ENCODE measurements at places on chromosomes 16 and 17.

GRCh38 chr16:82071421-82071820 lies 36.4 kb downstream of the HSD17B2 start:
- DNase-seq: no peak

GRCh38 chr16:13436641-13437412 lies 483.1 kb upstream of the ERCC4 start:
- DNase-seq: no peak

DNA sequence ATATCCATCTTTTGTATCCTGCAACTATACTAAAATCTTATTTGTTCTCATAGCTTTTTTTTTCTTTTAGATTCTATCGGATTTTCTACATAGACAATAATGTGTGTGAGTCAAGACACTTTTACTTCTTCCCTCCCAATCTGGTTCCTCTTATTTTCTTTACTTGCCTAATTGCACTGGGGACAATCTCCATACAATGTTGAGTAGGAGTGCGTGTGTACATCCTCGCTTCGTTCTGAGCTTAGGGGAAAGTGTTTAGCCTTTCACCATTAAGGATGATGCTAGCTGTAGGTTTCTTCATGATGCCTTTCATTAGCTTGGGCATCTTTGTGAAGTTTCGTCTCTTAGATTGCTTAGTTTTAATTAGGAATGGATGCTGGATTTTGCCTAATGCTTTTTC lies 2.9 kb downstream of the SPATA32 start:
- no peak for DNase-seq

DNA sequence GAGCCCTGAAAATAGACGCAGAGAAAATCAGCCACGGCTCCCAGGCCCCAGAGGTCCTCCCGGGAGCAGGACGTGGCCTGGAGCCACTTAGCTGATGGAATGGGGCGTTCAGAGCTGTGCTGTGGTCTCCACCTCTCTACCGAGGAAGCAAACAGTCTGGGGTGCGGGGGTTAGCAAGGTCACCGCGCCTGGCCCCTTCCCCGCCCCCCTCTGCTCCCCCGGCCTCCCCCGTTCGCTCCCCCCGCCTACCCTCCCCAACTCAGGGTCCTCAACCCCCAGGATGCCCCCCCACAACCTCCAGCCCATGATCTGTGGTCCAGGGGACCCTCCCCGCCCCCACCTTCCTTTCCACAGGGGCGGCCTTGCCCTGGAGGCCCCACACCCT lies 20.6 kb upstream of the C1QTNF8 start:
- DNase-seq: no peak

DNA sequence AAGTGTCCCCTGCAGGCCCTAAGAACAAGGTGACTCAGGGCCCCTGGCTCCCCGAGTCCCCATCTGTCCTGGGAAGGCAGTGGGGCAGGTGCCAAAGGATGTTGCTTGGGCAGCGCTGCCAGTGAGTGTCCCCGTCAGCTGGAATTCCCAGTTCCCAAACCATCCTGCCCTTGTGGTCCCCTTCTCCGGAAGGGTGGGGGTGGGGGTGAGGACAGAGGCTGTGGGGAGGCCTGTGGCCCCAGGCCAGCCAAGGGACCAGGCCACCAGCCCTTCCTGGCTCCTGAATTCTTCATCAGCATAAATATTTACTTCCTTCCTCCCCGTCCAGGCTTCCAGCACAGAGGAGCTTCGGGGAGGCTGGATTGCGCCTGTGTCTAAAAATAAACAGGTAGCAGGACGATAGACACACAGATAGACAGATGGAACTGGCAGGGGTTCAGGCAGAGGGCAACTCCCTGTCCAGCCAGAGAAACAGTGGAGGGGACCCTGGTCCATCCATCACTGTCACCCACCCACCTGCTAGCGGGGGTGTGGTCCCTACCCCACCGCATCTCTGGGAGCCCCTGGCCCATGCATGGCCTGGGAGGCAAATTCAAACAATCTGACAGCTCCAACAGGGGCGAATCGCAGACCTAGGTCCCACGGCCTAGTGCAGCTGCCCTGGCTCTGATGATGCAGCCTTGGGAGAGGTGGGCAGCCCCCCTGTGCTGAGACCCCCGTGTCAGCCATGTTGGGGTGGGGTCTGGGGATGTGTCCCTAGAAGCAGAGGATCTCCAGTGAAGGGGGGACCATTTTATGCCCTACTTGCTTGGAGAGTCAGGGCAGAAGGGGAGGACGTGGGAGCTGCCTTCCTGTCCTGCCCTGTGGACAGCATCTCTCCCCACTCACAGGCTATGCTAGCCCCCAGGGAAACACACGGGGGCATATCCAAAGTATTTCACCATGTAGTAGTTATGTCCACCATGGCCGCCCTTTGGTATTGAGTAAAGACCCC lies 13.2 kb downstream of the GLIS2 start:
- DNase-seq: no peak

DNA sequence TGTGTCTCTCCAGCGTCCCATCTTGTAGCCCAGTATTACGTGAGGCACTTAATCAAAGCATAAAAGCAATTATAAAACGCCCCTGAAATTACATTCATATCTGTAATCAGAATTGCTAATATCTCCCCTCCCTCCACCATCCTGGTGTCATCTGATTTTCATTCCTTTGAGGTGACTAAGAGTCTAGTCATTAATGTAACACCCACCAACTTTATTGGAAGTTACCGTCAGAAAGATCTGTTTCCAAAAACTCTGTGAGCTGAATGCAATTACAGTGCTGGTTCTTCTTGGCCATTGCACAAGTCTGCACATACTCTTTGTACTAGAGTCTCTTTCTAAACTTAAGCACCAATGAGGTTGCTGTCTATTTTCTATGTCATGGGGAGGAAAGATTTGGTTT lies 12.5 kb upstream of the MAF start:
- no peak for DNase-seq

- peak; percentile 34 for DNase-seq
Measured at GRCh38 chr17:75633486-75634375, 497 bp downstream of the SMIM5 start.

- DNase-seq: no peak
Measured at GRCh38 chr17:83091257-83092141, 12.1 kb downstream of the METRNL start.

GRCh38 chr16:57403965-57404817 lies at the start of gene CCL17:
Gene CCL17 (plus strand): TSS chr16:57404767. CDS start chr16:57413933, 9,166 bp downstream.
- DNase-seq: no peak

DNA sequence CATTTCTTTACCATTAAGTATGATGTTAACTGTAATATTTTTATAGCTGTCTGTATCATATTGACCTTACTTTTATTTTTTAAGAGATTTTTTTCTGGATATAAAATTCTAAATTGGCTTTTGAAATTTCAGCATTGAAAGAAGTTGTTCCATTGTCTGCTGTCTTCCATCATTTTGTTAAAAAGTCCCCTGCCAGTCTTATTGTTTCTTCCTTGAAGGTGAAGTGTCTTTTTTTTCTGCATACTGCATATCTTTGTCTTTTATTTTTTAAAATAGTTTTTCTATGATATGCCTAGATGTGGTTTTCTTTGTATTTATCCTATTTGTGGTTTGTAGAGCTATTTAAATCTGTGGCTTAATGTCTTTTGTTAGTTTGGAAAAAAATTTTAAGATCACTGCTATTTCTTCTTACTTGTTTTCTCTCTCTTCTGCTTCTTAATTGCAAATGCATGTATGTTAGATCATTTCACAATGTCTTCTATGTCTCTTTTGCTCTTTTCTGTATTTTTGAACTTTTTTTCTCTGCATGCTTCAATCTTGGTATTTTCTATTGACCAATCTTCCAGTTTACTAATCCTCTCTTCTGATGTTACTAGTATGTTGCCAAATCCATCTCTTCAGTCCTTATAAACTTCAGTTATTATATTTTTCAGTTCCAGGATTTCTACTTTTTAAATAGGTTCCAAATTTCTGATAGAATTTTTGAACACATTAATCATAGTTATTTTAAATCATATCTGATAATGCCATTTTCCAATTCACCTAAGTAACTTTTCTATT lies 20.2 kb downstream of the IL21R start:
- DNase-seq: no peak

DNA sequence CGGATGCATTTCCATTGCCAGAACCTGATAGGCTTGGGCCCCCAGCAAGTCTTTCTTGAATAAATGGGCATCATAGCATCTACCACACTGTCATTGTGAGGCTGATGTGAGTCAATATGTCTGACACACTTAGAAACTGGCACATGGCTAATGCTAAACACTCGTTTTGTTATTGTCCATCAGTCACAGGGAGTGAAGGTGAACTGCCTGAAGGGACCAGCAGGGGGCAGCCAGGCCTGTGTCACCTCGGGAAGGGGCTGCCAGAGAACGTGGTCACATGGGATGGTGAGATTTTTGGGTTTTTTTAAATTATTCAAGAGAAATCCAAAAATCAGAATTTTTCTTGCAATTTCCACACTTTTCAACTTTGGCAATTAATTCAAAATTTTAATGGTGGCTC lies 831 bp upstream of the RCVRN start:
- DNase-seq: no peak

DNA sequence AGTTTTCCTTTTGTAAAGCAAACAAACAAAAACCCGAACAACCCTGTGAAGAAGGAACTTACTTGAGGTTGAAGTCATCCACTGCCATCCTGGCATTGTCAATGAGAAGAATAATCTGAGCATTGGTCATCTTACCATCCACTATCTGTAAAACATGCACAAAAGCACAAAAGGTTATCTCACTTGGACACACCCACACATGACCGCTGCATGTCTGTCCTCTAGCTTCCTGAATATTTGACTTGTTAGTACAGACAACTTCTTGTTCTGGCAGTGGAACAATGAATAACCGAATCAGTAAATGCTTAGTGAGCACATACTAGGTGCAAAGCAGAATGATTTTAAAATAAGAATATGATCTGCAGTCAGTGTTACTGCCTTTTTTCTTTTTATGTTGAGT lies 6.1 kb downstream of the KRT23 start:
- DNase-seq: no peak

DNA sequence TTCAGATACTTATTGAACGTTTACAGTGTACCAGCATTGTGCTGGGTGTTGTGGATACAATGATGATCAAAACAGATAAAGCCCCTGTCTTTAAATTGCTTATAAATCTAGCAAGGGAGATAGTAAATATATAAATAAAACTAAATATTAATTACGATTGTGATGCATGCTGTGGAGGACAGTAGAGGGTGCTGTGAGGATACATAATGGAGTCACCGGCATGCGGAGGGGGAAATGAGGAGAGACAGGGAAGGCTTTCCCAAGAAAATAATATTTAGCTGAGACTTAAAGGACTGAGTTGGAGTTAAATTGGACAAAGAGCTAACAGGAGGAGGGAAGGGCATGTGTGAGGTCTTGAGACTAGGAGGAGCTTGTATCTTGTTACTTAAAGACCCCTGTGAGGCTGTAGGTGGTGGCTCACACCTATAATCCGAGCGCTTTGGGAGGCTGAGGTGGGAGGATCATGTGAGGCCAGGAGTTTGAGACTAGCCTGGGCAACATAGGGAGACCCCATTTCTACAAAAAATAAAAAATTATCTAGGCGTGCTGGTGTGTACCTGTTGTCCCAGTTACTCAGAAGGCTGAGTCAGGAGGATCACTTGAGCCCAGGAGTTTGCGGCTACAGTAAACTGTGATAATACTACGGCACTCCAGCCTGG lies 2.4 kb downstream of the DHRS7B start:
- no peak for DNase-seq

GRCh38 chr16:58727028-58727781 lies 6.9 kb downstream of the GOT2 start:
- no peak for DNase-seq

- DNase-seq: no peak
Measured at GRCh38 chr16:47036201-47036600, 62.7 kb upstream of the DNAJA2 start.

- no peak for DNase-seq
Measured at GRCh38 chr16:86299882-86300610, 210.3 kb upstream of the FOXF1 start.

DNA sequence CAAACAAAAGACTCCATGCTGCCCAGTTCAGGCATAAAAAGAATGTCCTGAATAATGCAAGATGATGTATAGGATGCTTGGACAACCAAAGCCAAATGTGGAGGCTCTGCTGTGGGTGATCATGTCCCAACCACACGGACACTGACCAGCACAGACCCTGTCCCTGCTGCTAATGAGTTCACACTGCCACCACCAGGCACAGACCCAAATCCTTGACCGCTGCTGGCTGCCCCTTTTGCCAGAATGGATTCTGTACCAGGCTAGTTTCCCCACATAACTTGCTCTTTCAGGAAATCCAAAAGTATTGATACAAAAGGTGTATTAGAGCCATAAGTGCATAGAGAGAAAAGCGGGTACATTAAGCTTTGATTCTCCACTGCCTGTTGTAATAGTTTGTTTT lies 60.9 kb downstream of the XYLT1 start:
- no peak for DNase-seq

DNA sequence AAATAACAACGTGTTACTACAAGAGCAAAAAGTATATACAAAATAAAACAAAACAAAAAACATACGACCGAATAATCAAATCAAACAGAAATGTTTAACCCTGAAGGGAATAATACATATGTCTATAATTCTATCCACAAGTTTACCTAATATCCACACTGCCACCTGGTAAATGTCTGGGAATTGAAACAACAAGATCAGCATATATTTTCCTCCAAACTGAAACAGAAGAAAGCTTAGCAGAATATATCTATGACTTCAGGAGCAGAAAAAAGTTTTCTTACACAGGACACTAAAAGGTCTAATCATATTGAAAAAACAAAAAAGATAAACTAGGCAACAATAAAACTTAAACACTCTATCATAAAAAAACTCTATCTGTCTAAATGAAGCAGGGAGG lies 404.0 kb downstream of the CDH11 start:
- DNase-seq: no peak

GRCh38 chr16:58614212-58614611 lies 15.4 kb downstream of the CNOT1 start:
- DNase-seq: no peak

GRCh38 chr16:31267332-31268032 lies 7.7 kb downstream of the ITGAM start:
- no peak for DNase-seq

DNA sequence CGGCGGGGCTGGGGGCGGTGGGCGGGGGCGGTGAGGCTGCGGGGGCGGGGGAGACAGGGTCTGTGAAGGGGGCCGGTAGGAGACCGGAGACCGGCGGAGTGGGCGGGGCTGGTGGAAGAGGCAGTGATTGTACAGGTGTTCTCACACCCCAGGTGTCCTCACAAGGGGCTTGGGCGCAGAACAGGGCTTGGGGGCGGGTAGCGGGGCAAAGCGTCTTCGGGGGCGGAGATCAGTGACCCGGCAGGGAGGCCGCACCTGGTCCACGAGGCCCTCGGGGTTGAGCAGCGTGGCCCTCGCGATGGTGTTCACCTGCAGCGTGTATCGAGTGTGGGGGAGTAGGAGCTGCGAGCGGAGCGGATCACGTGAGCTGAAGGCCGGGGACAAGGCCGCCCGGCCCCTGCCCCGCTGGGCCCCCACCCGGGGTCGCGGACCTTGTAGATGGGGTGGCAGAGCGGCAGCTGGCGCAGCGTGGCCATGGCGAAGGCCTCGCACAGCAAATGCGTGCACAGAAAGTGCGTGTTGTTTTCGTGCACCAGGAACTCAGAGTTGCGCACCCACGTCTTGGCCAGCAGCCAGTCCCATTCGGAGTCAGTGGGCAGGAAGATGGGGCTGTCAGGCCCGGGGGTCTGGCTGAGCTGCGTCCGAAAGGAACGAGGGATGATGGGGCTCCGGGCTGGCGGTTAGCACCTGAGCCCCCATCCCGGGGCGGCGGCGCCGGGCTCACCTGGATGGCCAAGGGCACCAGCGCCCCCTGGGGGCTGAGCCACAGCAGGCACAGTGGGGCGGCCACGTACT lies 8.5 kb downstream of the ALOXE3 start:
- peak; percentile 77 for DNase-seq
